ENCODE measurements at places on chromosomes 7 and 10. TPM values are rescaled to one million over a fixed set of nuclear protein-coding genes. Genes with fewer than 3 reads are reported as not detected.

TAS2R4 gene
- total RNA-seq, result 1.4 TPM

ASZ1 gene
- not detected for total RNA-seq

GARS1 gene
- 46.3 TPM for total RNA-seq

TRIL gene
- total RNA-seq, result 7.5 TPM

CRTAC1 gene
- total RNA-seq, result 3.8 TPM

GPRIN2 gene
- total RNA-seq, result 1.4 TPM

DNA sequence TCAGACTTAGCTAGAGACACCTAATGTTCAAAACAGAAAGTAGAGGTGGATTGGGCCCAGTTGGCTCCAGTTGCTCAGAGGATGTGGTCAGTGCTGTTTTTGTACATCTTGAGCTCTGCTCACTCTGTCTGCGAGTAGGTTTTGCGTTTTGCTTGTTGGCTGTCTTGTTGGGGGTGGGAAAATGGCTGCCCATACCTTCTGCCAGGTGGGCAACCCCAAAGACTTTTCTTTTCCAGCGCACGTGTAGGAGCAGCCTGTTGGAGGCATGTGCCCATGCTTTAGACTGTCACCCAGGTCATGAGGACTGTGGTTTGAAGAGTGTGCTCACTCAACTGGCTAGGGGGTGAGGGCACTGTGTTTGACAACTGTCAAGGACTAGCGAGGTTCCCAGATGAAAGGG is 73.9 kb downstream of the KAT6B start:
- DNase-seq, result no peak

DNA sequence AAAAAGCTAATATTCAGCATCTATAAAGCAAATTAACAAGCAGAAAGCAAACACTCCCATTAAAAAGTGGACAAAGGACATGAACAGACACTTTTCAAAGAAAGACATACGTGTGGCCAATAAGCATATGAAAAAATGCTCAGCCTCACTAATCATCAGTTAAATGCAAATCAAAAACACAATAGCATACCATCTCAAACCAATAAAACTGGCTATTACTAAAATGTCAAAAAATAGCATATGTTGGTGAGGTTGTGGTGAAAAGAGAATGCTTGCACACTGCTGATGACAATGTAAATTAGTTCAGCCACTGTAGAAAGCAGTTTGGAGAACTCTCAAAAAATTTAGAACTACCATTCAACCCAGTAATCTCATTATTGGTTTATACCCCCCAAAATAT is 284.6 kb upstream of the KCND2 start:
- no peak for DNase-seq

- DNase-seq, result no peak
These were observed 10.2 kb downstream of the CYREN start for GRCh38 chr7:135160098-135160857.

DNA sequence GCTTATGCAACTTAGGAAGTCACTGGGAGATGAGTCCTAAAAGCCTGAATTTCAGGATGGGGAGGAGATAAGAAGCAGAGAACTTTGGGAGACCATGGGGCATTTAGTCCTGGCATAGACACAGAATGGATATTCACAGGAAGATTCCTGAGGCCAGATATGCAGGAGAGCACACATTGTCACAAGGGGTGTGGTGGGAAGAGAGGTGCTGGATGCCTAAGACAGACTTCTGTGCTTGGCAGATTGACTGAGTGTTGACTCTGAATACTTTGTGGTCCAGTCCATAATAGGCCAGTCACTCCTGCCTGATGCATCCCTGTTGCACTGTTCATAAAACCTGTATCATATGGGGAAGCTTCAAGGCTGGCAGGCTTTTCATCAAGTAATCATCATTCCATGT is 18.5 kb downstream of the SRI start:
- DNase-seq, result no peak

- peak; percentile 48 for DNase-seq
These were observed 8.8 kb downstream of the AFAP1L2 start for GRCh38 chr10:114395366-114396022.

DNA sequence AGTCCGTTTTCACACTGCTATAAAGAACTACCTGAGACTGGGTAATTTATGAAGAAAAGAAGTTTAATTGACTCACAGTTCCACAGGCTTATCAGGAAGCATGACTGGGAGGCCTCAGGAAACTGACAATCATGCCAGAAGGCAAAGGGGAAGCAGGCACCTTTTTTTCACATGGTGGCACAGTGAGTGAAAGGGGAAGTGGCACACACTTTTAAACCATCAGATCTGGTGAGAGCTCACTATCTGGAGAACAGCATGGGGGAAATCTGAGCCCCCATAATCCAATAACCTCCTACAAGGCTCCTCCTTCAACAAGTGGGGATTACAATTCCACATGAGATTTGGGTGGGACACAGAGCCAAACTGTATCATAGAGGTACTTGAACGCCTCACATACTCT is 30.0 kb downstream of the AGR3 start:
- no peak for DNase-seq
